ENCODE measurements at places on chromosomes 1 and 21.

DNA sequence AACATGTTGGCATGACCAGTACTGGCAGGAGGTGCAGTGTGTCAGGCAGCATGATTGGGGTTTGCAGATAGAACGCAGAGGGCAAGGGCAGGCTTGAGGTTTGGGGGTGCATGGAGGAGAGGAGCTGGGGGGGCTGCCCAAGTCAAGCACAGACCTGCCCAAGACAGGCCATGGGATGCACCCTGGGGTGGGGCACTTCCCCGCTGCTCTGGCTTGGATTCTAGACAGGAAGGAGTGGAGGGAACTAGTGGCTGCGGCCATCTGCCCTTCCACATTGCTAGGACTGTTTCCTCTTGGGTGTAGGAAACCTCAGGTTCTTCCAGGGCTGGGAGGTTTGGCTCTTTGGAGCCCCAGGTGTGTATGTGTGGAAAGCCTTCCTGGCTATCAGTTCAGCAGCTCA is 3.0 kb downstream of the PDXK start:
- DNase-seq, result no peak

GRCh38 chr21:40438616-40439015 is 408.3 kb downstream of the DSCAM start:
- no peak for DNase-seq

GRCh38 chr1:115951560-115951959 is 24.8 kb upstream of the SLC22A15 start:
- no peak for DNase-seq

- no peak for DNase-seq
These were observed 1.1 kb downstream of the ARHGAP30 start for GRCh38 chr1:161068306-161069234.

GRCh38 chr1:160868141-160868540 is 5.5 kb upstream of the CD244 start:
- DNase-seq, result no peak

GRCh38 chr1:213942061-213942460 is 45.7 kb upstream of the PROX1 start:
- DNase-seq, result no peak

- no peak for DNase-seq
These were observed 31.8 kb upstream of the JUN start for GRCh38 chr1:58815686-58816071.

- DNase-seq, result no peak
These were observed 95.0 kb downstream of the CDC42BPA start for GRCh38 chr1:227223171-227223806.

DNA sequence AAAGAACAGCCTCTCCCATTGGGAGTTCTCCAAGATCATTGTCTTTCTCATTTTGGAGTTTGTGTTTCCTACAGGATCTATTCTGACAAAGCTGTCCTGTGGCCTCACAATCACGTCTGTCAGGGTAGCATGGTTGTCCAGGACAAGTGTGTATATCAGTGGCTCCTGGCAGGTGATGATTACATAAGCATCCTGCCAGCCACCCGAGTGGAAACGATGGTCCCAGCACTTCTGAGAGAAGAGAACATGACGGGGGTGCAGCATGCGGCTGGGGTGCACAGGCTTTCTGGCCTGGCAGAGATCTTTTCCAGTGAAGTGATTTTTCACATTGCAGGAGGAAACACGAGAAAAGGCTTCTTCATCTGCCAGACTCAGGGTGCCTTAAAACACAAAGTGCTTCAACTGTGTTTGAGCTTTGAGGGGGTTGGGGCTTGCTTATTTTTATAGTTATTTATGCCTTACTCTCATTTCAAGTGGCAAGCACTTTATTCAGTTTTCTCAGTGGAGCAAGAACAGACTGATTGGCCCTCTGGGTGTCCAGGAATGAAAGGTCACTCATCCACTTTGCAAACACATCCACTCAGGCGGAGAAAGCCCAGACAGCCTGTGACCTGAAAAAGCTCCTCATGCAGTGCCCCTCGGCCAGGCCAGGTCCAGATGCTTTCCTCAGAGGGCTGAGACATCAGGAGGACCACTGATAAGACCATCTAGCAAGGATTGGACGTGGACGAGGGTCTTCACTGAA is 186.0 kb downstream of the DUSP10 start:
- DNase-seq, result no peak

GRCh38 chr1:206445911-206446356 is 24.3 kb upstream of the IKBKE start:
- no peak for DNase-seq

DNA sequence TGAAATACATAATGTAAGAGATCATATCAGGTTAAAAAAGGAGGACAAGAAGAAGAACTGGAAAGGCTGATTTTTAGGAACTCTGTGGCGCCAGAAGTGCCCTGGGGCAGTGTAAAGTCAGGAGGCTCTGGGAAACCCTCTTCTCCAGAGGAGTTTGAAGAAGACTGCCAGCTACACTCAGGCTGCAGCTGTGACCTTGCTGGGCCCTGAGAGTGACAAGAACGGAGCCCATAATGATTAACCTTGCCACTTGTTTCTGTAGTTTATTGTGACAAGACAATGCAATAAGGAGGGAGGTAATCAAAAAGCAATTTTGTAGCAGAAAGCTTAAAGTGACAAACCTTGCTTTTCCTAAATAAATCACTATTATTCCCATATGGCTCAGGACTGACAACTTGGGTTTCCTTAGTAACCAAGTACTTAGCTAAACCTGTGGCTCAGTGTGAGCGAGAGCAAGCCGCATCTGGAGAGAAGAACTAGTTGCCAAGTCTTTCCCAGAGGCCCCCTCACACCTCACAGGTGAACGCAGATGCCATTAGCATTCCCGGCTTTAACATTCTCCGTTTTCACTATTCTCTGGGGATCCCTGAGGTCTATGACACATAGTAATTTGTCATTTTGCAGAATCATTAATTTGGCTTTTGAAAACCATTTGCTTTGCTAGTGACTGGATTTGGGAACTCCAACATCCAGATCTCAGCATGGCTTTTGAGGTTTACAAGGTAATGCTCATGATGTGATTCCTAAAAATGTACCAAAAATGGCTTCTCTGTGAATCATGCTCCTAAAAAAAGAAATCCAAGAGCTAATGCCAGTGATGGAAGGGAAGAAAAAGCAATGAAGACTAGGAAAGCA is 115.9 kb downstream of the OMA1 start:
- DNase-seq, result no peak

GRCh38 chr1:171550050-171550449 is 64.7 kb downstream of the PRRC2C start:
- peak; percentile 5 for DNase-seq

GRCh38 chr1:40653851-40654537 is 11.5 kb downstream of the RIMS3 start:
- DNase-seq, result no peak

DNA sequence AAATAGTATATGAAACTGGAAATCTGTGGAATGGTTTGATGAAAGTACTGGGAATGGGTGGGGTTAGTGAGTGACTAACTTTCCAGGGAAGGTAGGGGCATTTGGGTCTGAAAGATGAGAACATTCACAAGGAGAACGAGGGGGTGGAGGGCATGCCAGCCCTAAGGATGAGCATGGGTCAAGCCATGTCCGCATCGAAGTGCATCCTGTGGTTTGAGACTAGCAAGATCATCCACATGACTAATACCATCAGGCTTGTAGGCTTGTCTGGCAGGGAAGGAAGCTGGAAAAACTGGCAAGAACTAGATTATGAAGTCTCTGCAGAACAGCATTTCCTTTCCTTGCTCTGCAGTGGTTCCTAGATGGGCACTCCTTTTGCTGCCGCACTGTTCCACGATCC is 70.4 kb upstream of the UBE2U start:
- DNase-seq, result peak; percentile 81

GRCh38 chr1:151846062-151846568 is 6.5 kb upstream of the C2CD4D start:
- no peak for DNase-seq

GRCh38 chr1:215599418-215600074 is 32.4 kb downstream of the KCTD3 start:
- DNase-seq, result no peak

GRCh38 chr1:64960731-64961130 is 5.6 kb downstream of the JAK1 start:
- DNase-seq, result no peak

DNA sequence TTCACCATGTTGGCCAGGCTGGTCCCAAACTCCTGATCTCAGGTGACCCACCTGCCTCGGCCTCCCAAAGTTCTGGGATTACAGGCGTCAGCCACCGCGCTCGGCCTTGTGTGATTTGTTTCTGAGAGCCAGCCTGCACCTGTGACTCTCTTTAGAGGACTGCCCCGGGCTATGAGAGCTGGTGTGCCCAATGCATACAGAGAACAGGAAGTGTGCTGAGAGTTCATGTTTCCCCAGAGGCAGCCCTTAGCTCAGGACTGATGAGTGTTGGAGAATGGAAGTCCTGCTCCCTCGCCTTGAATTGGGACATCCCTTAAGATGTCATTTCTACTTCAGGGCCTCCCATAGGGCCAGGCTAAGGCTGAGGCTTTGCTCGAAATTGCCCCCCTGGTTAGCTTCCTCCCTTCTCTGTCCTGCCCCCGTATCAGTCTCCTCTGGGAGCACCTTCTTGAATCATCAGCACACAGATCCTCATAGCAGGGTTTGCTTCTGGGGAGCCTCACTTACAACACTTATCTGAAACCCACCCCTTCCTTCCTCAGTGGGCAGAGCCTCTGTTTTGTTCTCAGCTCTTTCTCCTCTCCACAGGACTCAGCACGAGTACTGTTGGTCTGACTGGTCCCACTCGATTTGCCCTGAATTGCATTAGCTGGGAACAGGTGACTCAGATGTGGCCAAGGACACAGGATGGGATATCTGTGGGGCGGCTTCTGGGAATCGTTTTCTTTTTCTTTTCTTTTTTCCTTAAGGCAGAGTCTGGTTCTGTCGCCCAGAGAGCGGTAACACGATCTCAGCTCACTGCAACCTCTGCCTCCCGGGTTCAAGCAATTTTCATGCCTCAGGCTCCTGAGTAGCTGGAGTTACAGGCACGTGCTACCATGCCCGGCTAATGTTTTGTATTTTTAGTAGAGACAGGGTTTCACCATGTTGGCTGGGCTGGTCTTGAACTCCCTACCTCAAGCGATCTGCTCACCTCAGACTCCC is 80.1 kb downstream of the UBIAD1 start:
- DNase-seq, result no peak

DNA sequence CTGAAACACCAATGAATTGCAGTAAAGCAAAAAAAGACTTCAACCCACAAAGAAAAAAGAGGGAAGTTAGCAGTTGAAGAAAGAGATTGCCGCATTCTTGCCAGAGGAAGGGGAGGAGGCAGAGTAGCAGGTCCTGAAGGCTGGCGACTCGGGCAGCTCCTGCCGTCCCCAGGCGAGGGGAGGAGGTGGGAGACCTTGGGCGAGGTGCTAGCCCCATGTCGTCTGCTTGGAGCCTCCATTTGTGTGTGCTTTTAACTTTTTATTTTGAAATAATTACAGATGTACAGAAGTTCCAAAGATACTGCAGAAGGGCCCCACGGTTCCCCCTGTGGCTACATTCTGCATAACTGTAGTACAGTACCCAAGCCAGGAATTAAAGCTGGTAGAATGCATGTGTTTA is 6.7 kb downstream of the TRPM2 start:
- no peak for DNase-seq

GRCh38 chr1:66943361-66943969 is 18.7 kb downstream of the MIER1 start:
- no peak for DNase-seq

Measured in keratinocyte (primary cell).